ENCODE measurements at places on chromosomes 6 and 20.

DNA sequence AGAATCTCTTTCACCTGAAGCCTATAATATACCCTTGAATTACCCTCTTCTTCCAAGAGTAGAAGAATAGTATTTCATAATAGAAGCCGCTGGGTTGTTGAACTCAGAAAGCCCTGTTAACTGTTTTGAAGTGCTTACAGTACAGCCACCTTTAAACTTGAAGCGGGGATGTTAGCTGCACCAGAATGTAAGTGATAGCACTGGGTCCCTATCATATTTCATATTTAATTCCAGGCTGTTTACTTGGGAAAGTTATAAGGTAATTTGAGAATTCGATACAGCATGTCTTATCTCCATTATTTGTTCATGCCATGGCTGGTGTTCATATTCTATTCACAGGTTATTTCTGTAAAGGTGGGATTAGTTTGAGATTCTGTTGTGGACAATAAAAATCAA, 63.5 kb upstream of the VSTM2L start:
- DNase-seq = no peak

DNA sequence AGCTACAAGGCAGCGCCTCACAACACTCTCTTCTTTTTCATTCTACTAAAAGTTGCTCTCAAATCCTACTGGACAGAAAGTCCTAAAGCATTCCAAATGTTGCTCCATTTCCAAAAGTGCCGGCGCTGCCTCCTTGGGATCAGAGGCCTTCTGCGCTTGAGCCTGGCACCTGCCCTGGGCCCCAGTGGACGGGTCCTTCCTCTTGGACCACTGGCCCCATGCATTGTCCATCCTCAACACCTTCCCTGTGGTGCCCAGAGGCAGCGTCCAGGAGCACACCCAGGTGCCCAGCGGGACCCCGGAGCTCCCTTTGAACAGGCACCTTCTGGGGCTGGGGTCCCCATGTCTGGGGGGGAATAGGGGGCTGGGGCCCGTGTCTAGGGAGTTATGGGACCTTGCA, 205.2 kb downstream of the ERMARD start:
- DNase-seq = no peak

GRCh38 chr6:89934685-89935366, 40.6 kb downstream of the GJA10 start:
- no peak for DNase-seq

GRCh38 chr6:139967497-139967896, 593.0 kb upstream of the CITED2 start:
- DNase-seq = no peak

DNA sequence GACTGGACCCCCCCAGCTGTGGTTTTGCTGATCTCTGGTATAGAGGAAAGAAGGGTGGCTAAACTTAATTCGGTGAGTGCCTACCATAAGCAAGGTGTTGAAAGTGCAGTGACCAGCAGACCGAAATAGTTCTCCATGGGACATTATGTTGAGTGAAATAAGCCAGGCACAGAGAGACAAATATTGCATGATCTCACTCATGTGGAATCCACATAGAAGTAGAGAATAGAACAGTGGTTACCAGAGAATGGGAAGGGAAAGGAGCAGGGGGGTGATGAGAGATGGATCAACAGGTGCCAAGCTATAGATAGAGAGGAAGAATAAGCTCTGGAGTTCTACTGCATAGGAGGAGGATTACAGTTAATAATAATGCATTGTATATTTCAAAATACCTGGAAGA, 9.7 kb upstream of the GCNT2 start:
- no peak for DNase-seq

DNA sequence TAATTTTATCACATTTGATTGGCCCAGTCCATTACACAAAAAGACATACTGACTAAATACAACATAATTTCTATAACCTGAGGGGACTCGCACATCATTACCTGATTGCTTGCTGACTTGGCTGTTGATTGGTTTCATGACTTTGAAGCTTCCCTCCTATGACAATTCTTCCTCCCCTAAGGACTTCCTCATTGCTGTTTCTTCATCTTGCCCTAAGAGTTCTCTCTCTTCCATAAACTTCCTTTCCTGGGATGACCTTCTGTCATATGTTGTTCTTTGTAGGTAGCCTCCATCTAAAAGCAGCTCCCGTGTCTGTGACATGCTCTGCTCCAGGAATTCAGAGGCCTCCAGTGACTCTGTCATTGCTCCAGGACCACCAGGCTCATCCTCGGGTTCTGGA, 22.6 kb downstream of the RSPH3 start:
- no peak for DNase-seq

GRCh38 chr6:101482606-101483005, 89.1 kb downstream of the GRIK2 start:
- DNase-seq = no peak

- DNase-seq = peak; percentile 30
Observed at GRCh38 chr20:50338479-50339391, 148.1 kb downstream of the CEBPB start.

DNA sequence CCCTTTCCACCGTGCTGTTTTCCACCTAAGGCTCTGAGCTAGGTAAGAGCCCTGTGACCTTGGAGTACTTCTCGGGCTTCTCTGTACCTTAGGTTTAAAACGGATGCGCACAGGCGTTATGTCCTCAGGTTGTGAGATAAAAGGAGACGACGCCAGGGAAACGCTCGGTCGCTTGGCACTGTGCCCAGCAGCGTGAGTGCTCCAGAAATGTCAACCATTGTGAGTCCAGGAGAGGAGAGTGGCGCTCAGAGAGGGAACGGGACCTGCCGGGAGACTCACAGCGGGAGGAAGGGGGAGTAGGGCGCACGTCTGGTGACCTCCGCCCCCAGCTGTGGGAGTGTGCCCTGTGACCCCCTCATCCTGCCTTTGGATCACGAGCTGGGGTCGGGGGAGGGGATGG, 33.8 kb upstream of the SCRT2 start:
- no peak for DNase-seq

GRCh38 chr6:139003751-139004150, 15.7 kb upstream of the REPS1 start:
- DNase-seq = no peak

- no peak for DNase-seq
Observed at GRCh38 chr6:154653853-154654252, 79.4 kb upstream of the SCAF8 start.
